Activated T-helper 2 cell treated with anti-CD3 and anti-CD28 coated beads, Interferon-gamma antibody, Interleukin-2, Interleukin-4, amounts not matched to agents 10 μg/mL and 5 μg/mL and 100 μg/mL, durations not matched to agents 14 hours and 24 hours and 36 hours (primary cell): ENCODE measurements at places on chromosomes 13 and 19.

DNA sequence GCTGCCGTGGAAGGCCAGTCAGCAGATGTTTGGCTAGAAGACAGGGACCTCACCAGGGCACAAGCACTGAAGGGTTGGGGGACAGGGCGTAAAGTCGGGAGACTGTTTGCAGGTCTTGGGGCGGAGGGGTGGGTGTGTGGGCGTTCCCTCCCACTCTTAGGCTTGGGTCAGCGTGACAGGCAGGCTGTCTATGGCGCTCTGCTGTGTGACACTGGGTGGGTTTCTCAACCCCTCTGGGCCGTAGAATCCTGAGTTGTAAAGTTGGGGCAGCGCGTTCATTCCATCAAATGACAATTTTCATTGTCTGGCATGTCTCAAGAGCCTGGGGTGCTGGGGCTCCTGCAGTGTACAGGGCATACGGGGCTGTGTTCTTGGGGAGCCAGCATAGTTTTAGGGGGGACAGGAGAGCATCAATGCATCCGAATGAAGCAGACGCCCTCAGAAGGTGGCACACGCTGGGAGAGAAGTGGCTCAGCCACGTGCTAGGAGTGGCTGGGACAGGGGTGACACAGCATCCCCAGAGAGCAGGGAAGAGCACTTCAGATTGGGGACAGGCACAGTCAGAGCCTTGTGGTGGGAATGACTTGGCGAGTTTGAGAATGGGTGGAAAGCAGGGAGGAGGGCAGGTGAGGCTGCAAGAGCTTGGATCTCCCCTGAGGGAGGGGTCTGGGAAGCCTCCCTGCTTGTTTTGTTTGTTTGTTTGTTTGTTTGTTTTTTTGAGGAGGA lies 4.4 kb downstream of the CRTC1 start:
- no peak for DNase-seq

DNA sequence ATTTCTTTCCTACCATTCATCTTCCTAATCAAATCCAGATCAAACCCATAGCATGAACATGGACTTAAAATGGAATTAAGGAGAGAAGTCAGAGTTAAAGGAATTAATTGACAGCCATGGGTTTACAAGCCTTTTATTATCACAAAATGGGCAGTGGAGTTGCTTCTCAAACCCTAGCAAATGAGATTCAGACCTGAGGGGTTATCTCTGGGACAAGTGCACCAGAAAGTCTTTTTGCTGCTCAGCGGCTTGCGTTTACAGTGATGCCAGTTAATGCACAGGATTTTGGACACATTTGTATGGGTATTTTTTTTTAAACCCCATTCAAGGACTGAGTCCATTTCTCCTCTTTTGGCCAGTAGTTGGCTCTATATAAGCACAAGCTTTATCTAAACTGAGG lies 503.0 kb downstream of the EFNB2 start:
- DNase-seq, result no peak

GRCh38 chr19:33701565-33701964 lies 79.8 kb downstream of the CHST8 start:
- DNase-seq, result no peak

- no peak for DNase-seq
These were observed 106.0 kb downstream of the KDM4B start for GRCh38 chr19:5074830-5075394.

DNA sequence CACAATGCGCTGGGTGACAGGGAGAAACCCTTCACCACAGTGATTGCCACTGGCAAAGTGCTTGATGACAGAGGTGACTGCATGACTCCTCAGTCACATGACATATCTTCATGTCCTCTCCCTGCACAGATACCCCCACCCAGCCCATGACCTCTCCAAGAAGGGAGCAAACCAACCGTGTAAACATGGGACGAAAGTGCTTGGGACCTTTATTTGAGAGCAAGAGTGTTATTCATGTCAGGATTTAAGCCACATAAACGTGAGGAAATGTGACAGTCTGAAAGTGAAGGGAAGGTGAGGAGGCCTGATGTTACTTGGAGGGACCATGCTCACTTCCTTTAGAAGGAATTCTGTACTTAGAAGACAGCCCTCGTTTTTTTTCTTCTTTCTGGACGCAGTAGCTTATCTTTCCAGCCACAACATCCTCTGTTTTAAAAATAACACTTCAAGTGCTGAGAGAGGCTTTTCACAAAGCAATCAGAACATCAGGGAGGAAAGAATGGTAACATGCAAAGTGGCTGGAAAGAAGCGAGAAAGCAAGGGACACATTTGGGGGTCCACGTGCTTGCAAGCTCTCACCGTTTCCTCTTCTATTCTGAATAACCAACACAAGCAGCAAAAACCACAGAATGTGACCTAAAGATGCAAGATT lies 35.6 kb downstream of the EPS15L1 start:
- DNase-seq, result no peak

- DNase-seq, result no peak
These were observed 16.4 kb downstream of the MAB21L1 start for GRCh38 chr13:35460061-35460460.

DNA sequence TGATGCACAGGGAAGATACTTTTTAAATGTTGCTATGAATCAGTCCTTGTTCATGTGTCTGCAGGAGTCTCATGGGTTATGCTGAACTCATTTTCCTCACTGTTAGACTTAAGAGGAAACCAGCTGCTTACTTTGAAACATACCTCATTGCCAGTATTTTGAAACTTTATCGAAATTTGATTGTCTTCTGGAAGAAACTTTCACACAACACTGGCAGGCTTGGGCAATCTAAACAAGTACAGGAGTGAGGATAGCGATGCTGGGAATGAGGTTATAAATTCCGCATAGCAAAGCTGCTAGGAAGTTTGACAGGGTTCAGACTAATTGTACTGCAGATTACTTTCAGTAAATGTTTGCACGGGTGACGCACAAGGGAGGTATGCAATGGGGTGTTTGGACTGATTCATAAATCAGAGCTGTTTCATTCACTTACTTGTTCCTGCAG lies 245.7 kb downstream of the DNAJC15 start:
- DNase-seq, result no peak

- DNase-seq, result no peak
These were observed 146.9 kb downstream of the TEX29 start for GRCh38 chr13:111467111-111467890.

- DNase-seq, result no peak
These were observed 57.2 kb downstream of the CHST8 start for GRCh38 chr19:33678796-33679585.

GRCh38 chr19:54207676-54207982 lies 7.0 kb downstream of the RPS9 start:
- no peak for DNase-seq

GRCh38 chr13:21405309-21405708 lies 53.8 kb downstream of the ZDHHC20 start:
- no peak for DNase-seq

DNA sequence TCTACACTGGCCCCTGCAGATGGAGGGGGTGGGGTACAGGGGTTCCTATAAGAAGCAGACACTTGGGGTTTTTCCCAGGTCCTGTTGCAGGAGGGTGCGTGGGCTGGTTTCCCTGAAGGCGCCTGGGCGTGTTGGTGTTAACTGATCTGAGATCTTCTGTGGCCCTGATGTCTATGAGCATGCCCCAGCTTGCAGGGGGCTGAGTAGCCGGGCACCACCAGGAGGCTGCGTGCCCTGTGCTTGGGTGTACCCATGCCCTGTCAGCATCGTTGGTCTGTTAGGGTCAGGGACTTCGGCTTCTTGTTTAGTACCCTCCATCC lies 45.3 kb downstream of the CAPN12 start:
- DNase-seq, result no peak

GRCh38 chr13:103941506-103942140 lies 875.4 kb upstream of the SLC10A2 start:
- DNase-seq, result no peak

DNA sequence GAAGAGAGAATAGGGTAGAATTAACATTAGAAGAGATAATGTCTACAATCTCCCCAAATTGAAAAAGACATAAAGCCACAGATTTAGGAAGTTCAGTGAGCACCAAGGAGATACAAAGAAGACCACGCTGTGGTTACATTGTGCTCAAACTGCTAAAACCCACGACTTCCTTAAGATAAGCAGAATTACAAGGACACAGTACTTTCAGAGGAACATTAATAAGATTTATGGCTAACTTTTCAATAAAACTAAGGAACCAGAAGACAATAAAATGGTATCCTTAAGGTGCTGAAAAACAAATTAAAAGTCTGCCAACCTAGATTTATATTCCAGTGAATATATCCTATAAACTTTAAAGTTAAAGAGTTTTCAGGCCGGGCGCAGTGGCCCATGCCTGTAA lies 7.4 kb upstream of the IL17D start:
- no peak for DNase-seq

GRCh38 chr13:28741084-28741491 lies 22.3 kb upstream of the SLC46A3 start:
- DNase-seq, result no peak

DNA sequence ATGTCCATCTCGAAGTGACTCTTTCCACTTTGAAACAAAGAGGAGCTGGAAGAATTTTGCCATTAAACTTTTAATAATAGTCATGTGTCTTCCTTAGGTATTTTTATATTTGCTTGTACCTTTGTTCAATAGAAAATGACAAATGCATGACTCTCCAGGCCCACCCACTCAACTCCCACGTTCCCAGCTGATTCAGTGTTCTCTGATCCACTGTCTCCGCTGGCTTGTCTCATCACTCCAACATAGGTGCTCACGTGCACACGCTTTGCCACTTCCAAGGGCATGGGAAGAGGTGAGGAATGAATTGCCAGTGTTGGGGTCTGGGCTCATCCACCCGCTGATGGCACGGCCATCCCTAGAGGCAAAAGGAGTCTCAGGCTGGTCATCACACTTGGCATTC lies 24.5 kb downstream of the RASL11A start:
- no peak for DNase-seq
